Activated T-helper 2 cell treated with anti-CD3 and anti-CD28 coated beads, Interferon-gamma antibody, Interleukin-2, Interleukin-4, amounts not matched to agents 10 μg/mL and 5 μg/mL and 100 μg/mL, durations not matched to agents 14 hours and 24 hours and 36 hours (primary cell): ENCODE measurements at places on chromosomes 7 and 10. TPM values are rescaled to one million over a fixed set of nuclear protein-coding genes. Genes with fewer than 3 reads are reported as not detected.

Gene UCMA
- total RNA-seq, result not detected in 2 replicates

Gene ST8SIA6
- not detected in 2 replicates for total RNA-seq

Gene PHKG1
- 2.5 and 3.6 TPM in 2 replicates for total RNA-seq

Gene SUV39H2
- 44.0 and 45.0 TPM in 2 replicates for total RNA-seq

Gene HOXA6
- total RNA-seq, result not detected in 2 replicates

Gene MYL10
- not detected in 2 replicates for total RNA-seq

Gene STEAP1
- total RNA-seq, result 0.46 and 0.50 TPM in 2 replicates

DNA sequence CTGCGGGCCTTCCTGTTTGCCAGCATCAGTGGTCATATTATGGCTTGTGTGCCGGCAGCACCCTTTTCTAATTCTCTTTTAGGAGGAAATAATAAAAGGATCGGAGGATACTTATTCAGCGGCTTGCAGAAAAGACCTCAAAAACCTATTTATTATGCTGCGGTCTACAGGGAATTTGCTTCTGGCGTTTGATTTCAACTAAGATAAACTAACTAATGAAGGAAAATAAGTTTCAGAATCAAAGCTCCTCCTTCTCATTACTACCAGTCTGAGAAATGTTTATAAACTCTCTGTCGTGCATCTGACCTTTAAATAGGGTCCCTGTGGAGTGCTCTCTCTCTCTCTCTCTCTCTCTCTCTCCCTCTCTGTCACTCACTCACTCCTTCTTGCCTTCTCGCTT, 335.0 kb upstream of the GLI3 start:
- H3K4me3 ChIP-seq, result no peak overlapping the region
- no peaks in the 10 kb centered on the region for H3K27me3 ChIP-seq
- no peaks in the 10 kb centered on the region for H3K4me1 ChIP-seq

GRCh38 chr7:100428199-100428966, at the start of gene ZCWPW1:
Gene ZCWPW1 (minus strand): TSS chr7:100428703. CDS start chr7:100420649, 8,054 bp downstream.
- DNase-seq, result peak; percentile 95
- peaks cover 2% of the 10 kb centered on the region for H3K27me3 ChIP-seq
- H3K4me3 ChIP-seq, result peak within 1 kb of the TSS; percentile 90
- H3K36me3 ChIP-seq, result peaks cover 29% of the 10 kb centered on the region
- peaks cover 24% of the 10 kb centered on the region for H3K4me1 ChIP-seq
- H3K27ac ChIP-seq, result peak within 1 kb of the TSS; percentile 96

- no peaks in the 10 kb centered on the region for H3K4me1 ChIP-seq
- no peak overlapping the region for H3K4me3 ChIP-seq
- no peak for DNase-seq
- H3K27me3 ChIP-seq, result no peaks in the 10 kb centered on the region
These were observed 105.5 kb upstream of the SGCE start for GRCh38 chr7:94761451-94761850.

- DNase-seq, result no peak
- no peak overlapping the region for H3K4me3 ChIP-seq
- H3K27me3 ChIP-seq, result no peaks in the 10 kb centered on the region
These were observed 880.0 kb upstream of the LRRTM3 start for GRCh38 chr10:66045859-66046258.
